ENCODE measurements at places on chromosomes 5 and 9. TPM values are rescaled to one million over a fixed set of nuclear protein-coding genes. Genes with fewer than 3 reads are reported as not detected.

DNA sequence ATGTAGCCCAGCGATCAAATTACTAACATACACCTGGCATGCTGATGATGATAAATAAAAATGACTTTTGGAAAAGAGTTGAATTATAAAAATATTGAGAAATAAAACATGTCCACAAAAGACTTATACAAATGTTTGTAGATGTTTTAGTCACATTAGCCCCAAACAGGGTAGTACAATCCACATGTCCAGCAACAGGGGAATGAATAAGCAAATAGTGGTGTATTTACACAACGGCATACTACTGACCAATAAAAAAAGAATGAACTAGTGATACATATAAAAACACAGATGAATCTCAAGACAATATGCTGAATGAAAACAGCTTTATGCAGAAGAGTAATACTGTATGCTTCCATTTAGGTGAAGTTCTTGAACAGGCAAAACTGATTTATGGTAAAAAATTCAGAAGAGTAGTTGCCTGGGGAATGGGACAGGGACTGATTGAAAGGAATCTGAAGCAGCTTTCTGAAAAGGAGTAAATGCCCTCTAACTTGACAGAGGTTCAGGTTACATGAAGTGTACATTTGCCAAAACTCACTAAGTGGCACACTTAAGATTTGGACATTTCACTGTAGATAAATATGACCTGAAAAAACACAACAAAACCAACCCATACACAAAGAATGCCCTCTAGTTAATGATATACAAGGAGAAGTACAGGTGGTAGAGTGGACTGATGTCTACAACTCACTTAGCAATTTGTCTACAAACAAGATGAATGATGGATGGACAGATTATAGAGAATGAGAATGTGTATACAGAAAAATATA lies 35.4 kb downstream of the ACTL7A start:
- H3K4me3 ChIP-seq = no peak overlapping the region
- no peak for DNase-seq
- H3K36me3 ChIP-seq = peaks cover 50% of the 10 kb centered on the region
- no peak overlapping the region for H3K27ac ChIP-seq

DNA sequence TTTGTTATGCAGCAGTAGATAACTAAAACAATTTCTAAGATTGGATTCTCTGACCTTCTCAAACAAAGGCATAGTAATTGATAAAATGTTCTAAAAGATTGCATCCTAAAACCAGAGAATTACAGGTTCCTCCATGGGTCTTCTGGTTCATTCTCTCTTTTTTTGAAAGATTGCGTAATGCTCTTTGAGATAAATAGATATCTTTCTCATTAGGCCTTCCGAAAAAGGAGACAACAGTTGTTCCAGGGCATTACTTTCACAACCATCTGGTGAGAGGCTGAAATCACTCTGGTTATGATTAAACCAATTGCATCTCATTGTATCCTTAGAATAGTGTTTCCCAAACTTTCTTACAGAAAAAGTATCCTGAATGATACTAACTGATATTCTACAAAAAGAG lies 174.7 kb upstream of the NREP start:
- no peaks in the 10 kb centered on the region for H3K36me3 ChIP-seq
- no peak for DNase-seq
- no peak overlapping the region for H3K4me3 ChIP-seq

GRCh38 chr9:8614926-8615440 lies 815.4 kb upstream of the DMAC1 start:
- no peaks in the 10 kb centered on the region for H3K36me3 ChIP-seq
- H3K27ac ChIP-seq = no peak overlapping the region
- H3K27me3 ChIP-seq = peaks cover 8% of the 10 kb centered on the region
- no peaks in the 10 kb centered on the region for H3K4me1 ChIP-seq

DNA sequence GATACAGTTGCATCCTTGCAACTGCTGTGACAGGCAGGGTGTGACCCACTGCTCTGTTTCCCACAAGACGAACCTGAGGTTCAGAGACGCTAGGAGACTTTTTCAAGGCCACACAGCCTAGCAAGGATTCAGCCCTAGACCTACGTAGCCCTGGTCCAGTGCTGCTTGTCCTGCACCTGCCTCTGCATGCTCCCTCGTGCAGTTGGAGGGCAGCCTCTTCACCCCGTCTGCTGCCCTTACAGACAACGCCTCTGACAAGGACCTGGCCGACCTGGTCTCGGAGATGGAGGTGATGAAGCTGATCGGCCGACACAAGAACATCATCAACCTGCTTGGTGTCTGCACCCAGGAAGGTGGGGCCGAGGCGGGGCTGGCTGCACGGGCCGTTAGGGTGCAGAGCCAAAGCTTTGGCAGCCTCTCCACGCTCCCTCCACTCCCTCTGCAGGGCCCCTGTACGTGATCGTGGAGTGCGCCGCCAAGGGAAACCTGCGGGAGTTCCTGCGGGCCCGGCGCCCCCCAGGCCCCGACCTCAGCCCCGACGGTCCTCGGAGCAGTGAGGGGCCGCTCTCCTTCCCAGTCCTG lies 8.5 kb downstream of the FGFR4 start:
- H3K36me3 ChIP-seq = no peaks in the 10 kb centered on the region
- no peaks in the 10 kb centered on the region for H3K4me1 ChIP-seq
- H3K27ac ChIP-seq = no peak overlapping the region

GRCh38 chr5:161544350-161544765 lies 2.2 kb downstream of the GABRB2 start:
- no peak overlapping the region for H3K4me3 ChIP-seq
- H3K27me3 ChIP-seq = peaks cover 49% of the 10 kb centered on the region
- DNase-seq = peak; percentile 35
- H3K27ac ChIP-seq = no peak overlapping the region
- H3K36me3 ChIP-seq = no peaks in the 10 kb centered on the region

DNA sequence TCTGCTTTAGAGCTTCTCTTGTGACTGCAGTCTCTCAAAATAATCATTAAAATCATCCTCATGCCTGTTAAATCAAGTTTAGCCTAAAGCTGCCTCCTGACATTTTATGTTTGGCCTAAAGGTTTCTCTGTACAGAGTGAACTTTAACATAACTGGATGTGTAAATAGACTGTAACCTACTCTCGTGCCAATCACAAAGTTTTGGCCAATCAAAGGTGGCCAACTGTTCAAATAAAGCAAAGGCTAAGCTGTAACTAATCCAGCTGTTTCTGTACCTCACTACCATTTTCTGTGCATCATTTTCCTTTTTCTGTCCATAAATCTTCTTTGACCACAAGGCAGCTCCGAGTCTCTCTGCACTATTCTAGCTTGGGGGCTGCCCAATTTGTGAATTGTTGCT lies 86.2 kb downstream of the GCNT1 start:
- H3K4me3 ChIP-seq = no peak overlapping the region
- H3K4me1 ChIP-seq = no peaks in the 10 kb centered on the region
- no peak overlapping the region for H3K27ac ChIP-seq
- no peaks in the 10 kb centered on the region for H3K36me3 ChIP-seq
- no peak for DNase-seq
- peaks cover 11% of the 10 kb centered on the region for H3K27me3 ChIP-seq

- H3K4me1 ChIP-seq = peaks cover 12% of the 10 kb centered on the region
- DNase-seq = no peak
- H3K4me3 ChIP-seq = no peak overlapping the region
- no peak overlapping the region for H3K27ac ChIP-seq
- H3K27me3 ChIP-seq = no peaks in the 10 kb centered on the region
Measured at GRCh38 chr5:168481330-168481788, 4.9 kb upstream of the RARS1 start.

- no peaks in the 10 kb centered on the region for H3K4me1 ChIP-seq
- no peaks in the 10 kb centered on the region for H3K27me3 ChIP-seq
- H3K27ac ChIP-seq = no peak overlapping the region
- H3K4me3 ChIP-seq = no peak overlapping the region
- peak; percentile 62 for DNase-seq
Measured at GRCh38 chr5:168947212-168947868, 353.6 kb downstream of the SLIT3 start.

GRCh38 chr9:107707428-107707837 lies 217.9 kb upstream of the KLF4 start:
- no peak overlapping the region for H3K4me3 ChIP-seq
- H3K36me3 ChIP-seq = no peaks in the 10 kb centered on the region
- peaks cover 2% of the 10 kb centered on the region for H3K27me3 ChIP-seq
- no peaks in the 10 kb centered on the region for H3K4me1 ChIP-seq

The HMCN2 gene
- not detected for total RNA-seq

DNA sequence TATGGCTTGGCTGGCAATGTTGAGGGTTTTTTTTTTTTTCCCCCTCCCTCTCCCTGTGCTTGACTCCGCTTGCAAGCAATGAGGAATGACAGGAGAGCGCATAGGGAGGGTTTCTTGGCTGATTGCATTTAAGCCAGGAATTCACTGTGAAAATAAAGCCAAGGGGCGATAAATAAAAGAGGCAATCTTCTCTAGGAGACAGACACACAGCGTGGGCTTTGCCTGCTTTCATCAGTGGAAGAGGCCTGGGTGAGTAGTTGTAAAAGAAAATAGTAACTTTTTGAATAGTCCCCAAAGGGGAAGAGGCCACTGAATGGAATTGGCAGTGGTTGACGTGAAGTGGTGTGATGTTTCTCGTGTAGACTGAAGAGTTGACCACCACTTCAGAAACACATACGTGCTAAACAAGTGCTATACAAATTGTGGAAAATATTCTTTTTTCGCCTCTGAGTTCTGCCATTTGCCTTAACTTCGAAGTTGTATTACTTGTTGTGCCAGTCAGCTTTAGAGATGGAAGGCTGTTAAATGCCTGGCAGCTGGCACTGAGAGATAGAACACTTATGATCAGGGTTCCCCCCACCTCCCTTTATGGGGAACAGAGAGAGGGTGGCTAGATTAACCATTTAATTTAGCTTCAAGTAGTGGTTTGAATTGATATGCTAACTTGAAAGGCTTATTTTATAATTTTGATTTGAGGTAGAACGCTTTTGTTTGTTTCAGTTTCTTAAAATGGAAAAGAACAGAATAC lies 3.0 kb downstream of the ZSWIM6 start:
- no peaks in the 10 kb centered on the region for H3K27me3 ChIP-seq
- H3K27ac ChIP-seq = no peak overlapping the region
- peaks cover 9% of the 10 kb centered on the region for H3K36me3 ChIP-seq
- DNase-seq = no peak
- H3K4me3 ChIP-seq = peak overlapping the region; percentile 59

The KIF24 gene
- total RNA-seq = 4.2 TPM

DNA sequence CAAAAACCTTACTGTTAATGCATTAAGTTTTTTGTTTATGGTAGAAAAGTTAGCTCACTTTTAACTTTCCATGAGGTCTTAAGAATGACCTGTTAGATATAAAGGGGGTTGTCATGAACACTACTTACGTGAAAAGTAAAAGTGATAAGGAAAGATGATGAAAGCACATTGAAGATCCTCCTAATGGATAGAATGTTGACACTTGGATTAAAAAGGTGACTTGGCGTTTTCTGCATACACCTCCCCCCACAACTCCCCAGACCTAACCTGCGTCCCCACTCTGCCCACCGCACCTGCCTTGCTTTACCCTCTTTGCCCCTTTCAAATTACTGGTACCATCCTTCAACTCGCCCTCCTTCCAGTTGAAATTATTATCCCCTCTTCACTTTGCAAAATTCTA lies 32.0 kb downstream of the TJP2 start:
- H3K27me3 ChIP-seq = no peaks in the 10 kb centered on the region
- H3K4me1 ChIP-seq = no peaks in the 10 kb centered on the region
- no peak overlapping the region for H3K27ac ChIP-seq
- H3K36me3 ChIP-seq = no peaks in the 10 kb centered on the region

- no peaks in the 10 kb centered on the region for H3K27me3 ChIP-seq
- peak overlapping the region; percentile 30 for H3K27ac ChIP-seq
- no peak for DNase-seq
Measured at GRCh38 chr9:71760901-71761300, 7.4 kb downstream of the CEMIP2 start.

The PRDM9 gene
- total RNA-seq = not detected

DNA sequence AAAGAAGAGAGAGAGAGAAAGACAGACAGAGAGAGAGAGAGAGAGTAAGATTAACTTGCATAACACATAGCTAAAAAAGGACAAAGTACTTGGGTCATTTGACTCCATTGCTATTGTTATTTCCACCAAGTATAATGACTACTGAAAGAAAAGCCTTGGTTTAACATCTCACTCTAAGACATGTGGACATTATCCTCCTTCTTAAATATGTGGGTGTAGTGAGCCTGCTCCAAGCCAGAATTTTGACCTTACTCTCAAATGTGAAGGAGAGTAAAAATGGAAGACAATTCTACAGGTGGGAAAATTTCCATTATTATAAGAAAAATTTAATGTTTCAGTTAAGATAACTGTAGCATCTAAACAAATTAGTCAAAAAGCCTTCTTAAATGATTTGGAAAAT lies 8.5 kb upstream of the MARCOL start:
- H3K36me3 ChIP-seq = no peaks in the 10 kb centered on the region
- H3K4me1 ChIP-seq = no peaks in the 10 kb centered on the region
- no peak overlapping the region for H3K4me3 ChIP-seq
- no peak overlapping the region for H3K27ac ChIP-seq
- no peak for DNase-seq

DNA sequence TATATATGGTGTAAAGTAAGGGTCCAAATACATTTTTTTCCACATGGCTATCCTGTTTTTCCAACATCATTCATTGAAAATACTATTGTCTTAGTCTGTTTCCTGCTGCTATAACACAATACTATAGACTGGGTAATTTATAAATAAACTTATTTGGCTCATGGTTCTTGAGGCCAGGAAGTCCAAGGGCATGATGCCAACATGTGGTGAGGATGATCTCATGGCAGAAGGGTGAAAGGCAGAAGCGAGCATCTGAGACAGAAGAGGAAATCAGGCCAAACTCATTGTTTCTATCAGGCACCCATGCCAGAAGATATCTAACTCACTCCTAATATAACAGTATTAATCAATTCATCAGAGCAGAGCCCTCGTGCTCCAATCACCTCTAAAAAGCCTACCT lies 42.6 kb downstream of the ANKRD55 start:
- no peaks in the 10 kb centered on the region for H3K36me3 ChIP-seq
- H3K27me3 ChIP-seq = no peaks in the 10 kb centered on the region
- DNase-seq = peak; percentile 64
- H3K4me3 ChIP-seq = no peak overlapping the region
- peaks cover 22% of the 10 kb centered on the region for H3K4me1 ChIP-seq

DNA sequence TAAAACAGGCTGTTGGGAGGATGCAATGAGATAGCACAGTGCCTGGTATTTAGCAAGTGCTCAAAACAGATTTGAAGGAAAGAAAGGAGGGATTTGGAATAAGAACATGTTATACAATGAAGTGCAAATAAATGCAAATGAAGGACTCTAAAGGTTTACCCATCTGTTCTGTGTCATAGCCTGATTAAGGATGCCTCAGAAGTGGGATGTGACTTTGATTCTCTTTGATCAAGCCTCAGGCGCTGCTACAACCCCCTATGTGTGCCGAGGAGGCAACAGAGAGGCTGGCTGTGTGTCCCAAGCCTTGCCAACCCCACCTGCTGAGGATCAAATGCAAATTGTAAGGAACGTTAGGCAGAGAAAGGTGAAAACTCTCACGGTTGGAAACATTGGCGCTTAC lies 27.2 kb downstream of the GGTA1 start:
- no peaks in the 10 kb centered on the region for H3K27me3 ChIP-seq
- no peaks in the 10 kb centered on the region for H3K4me1 ChIP-seq
- H3K27ac ChIP-seq = no peak overlapping the region
- H3K4me3 ChIP-seq = no peak overlapping the region

DNA sequence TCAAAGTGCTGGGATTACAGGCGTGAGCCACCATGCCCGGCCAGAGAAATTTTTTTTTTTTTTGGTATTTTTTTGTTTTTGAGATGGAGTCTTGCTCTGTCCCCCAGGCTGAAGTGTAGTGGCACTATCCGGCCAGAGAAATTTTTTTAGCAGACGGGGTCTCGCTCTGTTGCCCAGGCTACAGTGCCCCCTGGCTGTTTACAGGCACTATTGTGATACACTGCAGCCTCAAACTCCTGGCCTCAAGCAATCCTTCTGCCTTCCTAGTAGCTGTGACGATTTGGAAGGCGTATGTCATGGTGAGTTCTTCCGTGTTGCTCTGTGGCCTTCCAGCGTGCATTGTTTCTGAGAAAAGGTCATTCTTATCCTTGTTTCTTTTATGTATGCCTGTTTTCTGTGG lies 47.5 kb downstream of the CNOT6 start:
- no peak overlapping the region for H3K27ac ChIP-seq
- no peak overlapping the region for H3K4me3 ChIP-seq
- H3K4me1 ChIP-seq = peaks cover 12% of the 10 kb centered on the region
- DNase-seq = no peak
